ENCODE measurements at places on chromosomes 12 and 14.

DNA sequence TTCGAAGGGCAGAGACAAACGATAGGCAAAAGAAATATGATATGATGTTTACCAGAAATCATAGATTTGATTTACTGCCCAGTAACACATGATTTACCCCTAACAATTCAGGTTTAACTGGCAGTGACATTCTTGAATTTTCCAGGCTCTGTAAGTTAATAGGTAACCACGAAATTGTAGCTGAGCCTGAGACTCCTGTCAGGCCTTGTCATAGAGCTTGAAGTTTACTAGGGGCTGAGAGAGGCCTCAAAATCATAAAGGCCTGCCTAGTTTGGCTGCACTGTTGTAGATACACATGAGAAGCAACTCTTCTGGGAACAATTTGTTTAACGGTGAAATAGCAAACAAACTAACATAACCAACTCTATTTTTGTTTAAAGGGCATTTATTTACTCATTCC is 3.3 kb downstream of the ERP27 start:
- no peak for DNase-seq

DNA sequence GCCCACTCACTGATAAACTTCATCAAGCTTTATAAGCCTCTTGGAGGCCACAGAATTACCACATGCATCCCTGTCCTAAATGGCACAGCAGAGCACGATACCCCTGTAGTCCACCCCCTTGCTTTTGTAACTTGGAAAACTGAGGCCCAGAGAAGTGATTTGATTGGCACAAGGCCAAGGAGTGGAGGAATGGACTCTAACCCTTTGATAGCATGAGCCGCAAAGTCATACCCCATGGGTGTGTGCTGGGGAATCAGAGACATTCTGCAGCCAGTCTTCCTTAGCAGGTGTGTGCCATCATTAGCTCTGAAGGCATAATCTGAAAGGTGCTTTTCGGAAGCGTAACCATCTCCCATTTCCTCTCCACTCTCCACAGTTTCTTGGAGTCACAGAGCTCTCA is 28.5 kb upstream of the PWP1 start:
- DNase-seq = no peak

GRCh38 chr14:104048758-104049507 is 36.6 kb upstream of the ASPG start:
- no peak for DNase-seq

DNA sequence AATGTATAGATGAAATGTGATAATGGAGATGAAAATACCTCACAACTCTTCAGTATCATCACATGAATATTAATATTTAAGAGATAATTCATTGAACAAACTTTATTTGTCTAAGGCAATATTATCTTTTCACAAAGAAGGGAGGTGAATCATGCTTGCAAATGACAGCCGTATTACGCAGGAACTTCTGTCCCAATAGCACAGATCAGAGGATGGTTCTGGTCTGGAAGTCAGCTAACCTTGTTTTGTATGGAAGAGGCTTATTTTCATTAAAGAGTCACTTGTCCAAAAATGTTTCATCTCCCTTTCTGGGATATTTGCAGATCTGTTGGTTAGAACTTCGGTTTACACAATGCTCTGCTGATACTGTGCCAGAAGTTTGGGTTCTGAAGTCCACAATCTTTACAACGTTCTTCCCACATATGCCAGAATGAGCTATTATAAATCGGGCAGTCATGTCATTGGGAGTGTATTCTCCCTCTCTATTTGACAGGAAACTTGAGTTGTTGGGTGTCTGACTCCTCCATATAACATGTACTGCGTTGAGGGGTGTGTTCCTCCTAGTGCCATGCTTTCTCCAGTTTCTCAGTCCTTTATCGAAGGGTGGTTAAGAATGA is 29.8 kb downstream of the YY1 start:
- DNase-seq = no peak

DNA sequence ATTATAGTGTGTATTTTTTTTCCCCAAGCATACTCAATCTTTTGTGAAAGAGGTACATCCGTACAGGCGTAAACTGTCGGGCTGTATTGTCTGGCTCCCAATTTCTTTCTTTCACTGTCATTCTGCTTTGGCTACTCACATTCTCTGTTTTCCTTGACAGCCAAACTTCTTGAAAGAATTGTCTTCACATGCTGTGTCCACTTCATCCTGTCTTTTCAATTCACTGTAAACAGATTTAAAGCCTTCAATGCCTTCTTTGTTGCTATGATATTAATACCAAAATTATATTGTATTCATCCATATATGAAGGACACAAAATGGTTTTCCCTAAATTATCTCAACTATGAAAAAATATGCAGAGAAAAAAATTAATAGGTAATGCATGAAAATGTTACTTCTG is 6.0 kb upstream of the ATP23 start:
- no peak for DNase-seq

GRCh38 chr12:105231396-105231795 is 4.6 kb downstream of the APPL2 start:
- no peak for DNase-seq

DNA sequence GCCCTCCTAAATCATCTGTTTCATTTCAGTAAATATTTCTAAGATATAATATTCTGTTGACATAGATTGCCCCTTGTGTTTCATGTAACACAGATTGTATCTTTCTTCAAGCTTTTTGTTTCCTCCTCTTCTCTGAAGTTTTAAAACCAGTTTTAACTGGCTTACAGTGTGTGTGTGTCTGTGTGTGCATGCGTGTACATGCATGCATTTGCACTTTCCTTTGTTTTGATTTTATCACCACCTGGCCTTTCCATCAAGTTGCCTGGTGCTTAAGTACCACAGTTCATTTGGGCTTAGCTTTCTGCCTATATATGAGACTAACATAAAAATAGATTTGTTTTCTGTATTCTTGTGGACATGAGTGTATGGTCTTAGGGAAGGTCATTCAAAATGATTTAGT is 31.9 kb downstream of the ETNK1 start:
- no peak for DNase-seq

DNA sequence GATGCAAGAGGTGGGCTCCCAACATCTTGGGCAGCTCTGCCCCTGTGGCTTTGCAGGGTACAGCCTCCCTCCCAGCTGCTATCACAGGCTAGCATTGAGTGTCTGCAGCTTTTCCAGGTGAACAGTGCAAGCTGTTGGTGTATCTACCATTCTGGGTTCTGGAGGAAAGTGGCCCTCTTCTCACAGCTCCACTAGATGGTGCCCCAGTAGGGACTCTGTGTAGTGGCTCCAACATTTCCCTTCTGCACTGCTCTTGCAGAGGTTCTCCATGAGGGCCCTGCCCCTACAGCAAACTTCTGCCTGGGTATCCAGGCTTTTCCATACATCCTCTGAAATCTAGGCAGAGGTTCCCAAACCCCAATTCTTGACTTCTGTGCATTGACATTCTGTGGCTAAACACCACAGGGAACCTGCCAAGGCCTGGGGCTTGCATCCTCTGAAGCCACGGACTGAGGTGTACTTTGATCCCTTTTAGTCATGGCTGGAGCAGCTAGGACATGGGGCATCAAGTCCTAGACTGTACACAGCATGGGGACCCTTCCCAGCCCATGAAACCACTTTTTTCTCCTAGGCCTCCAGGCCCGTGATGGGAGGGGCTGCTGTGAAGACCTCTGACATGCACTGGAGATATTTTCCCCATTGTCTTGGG is 24.0 kb upstream of the SLC38A1 start:
- DNase-seq = no peak

DNA sequence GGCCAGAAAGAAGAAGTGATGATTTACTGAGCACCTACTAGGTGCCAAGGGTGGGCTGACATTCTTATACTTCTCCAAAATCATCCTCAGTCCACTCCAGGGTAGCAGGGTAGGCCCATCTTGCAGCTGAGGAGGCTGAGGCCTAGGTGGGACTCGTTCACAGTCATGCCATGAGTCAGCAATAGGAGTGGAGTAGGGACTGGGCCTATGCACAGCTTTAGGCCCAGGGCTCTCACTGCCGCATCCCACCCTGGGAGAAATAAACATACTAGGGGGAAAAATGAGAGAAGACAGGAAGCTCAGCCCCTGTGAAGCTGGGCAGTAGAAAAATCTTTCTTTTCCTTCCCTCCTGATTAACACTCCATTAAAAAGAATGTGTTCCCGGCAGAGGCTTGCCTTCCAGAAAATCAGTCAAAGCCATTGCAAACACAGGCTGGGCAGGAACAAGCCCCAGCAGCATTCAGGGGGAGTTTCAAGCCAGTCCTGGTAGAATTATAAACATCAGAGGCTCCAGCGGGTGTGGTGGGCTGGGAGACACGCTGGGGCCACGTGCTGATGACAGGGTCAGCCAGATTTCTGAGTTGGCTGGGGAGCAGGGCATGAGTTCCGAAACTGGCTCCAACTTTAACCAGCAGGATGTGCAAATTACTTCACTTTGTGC is 1.8 kb downstream of the HSPB8 start:
- DNase-seq = no peak

DNA sequence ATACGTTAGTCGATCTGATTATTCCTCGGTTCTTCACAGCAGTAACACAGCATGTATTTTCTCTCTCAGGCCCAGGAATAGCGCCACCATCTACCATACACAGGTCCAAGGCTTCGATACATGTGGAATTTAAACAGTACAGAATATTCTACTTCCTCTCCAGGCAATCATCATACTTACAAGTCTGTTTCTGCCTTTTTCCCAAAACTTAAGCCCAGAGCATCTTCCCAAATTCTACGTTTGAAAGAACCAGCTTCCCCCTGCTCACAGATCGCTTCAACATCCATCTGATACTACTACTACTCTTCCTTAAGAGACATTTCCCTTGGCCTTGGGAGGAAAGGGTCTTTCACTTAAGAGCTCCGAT is 626 bp downstream of the TXNDC16 start:
- DNase-seq = no peak

GRCh38 chr12:28457785-28458184 is 267.5 kb downstream of the CCDC91 start:
- DNase-seq = no peak

DNA sequence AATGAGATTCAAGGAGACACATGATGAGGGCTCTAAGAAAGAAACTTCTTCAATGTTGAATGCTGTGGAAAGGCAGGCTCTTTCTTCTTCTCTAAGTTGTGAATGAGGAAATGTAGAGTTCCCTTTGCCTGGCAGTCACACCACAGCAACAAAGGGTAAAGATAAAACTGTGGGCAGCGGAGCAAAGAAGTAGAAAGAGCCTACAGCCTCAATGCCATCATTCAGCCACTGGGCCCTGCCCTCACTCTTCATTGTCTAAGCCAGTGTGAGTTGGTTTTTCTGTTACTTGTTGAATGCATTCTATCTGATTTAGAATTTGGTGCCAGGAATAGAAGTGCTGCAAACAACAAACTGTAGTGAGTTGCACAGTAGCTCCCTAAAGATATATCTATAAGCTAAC is 12.2 kb downstream of the SDR9C7 start:
- DNase-seq = no peak

DNA sequence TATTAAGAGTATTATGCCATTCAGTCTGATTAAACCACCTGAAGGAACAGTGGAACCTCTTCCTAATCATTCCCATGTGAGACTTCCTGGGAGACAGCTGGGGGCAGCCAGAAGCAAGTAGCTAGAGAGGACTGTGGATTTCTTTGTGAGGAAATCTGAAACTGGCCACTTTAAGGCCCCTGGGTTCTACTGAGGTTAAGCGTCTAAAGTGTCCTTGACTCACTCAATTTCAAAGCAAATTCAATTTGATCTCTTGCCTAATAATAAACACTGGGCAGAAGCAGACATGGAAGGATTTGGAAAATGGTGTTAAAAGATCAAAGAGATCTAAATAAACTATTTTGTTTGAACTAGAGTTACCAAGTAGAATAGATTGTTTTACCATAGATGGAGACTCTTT is 909.9 kb downstream of the NRXN3 start:
- no peak for DNase-seq

- no peak for DNase-seq
Observed at GRCh38 chr12:78898416-78898815, 33.8 kb downstream of the SYT1 start.

DNA sequence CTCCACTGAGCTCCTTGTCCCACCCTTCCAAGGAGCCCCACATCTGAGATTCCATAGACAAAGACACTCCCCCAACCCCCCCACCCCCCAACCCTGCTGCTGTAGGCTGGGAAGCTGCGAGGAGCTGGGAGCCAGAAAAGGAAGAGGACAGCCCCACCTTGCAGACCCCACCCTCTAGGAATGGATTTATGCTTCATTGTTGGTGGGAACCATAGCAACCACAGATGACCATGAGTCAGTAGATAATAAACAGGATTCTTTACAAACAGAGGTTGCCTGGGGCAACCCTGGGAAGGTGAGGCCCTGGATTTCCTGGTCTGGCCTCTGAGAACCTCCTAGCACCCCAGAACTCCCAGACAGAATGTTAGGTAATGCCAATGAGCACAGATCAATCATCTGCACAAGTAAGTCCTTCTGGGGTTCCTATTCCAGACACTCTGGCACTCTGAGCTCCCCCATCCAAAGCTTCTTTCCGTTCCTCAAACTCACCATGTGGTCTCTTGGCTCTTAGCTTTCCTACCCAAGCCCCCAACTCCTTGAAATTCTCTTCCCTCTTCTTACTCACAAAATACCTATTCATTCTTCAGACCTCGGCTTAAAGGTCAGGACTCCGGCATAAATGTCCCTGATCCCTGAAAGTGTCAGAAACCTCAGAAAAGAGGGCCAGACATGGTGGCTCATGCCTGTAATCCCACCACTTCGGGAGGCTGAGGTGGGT is 15.2 kb upstream of the PLEKHG6 start:
- no peak for DNase-seq

DNA sequence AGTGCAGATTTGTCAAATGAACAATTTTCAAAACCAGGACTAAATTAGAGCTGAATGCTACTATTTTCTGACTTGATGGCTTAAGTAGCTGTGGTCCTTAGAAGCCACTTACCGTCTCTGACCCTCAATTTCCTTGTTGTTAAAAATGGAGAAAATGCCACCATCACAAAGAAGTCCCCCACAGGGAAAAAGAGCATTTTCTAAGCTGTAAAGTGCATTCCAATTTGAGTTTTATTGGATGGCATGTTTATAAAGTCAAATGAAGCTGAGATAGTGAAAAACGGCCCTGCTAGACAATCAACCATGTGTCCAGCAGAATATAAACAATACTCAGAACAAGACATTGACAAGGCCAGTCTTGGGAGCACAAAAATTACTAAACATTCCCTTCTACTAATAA is 53.6 kb downstream of the GOLGA5 start:
- DNase-seq = no peak

DNA sequence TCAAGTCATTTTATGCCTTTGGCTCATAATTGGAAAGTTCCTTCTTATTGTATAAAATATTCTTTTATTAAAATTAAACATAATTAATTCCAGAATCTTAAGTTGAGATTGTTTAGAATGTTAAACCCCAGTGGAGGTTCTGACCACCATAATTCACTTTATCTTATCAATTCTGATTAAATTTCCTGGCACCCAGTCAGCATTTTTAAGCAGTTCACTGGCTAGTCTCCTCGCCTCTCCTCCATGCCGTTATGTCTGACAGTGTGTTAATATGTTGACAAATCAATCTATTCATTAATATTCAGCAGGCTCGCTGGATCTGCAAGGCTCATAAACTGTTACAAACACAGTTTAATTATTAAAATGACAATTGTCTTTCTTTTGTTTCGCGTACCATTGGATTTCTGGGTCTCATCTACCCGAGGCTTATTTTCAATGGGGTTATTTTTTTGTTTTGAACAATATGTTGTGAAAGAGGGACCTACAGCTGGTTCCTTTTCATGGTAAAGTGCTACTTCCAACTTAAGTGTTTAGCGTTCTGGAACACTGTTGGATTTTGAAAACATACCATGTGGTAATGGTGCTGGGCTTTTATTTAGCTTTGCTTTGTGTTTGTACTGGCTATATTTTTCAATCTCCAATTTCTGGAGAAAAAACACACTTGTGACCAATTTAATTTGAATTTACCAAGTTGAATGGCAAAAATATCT is 339.7 kb downstream of the PRKD1 start:
- DNase-seq = no peak

GRCh38 chr12:49388682-49389386 is 21.6 kb downstream of the SPATS2 start:
- DNase-seq = peak; percentile 63

Data from stimulated activated CD4-positive, alpha-beta T cell treated with anti-CD3 and anti-CD28 coated beads, Interleukin-4, amount 100 ng/mL, for 1 hour (primary cell).